Gastrocnemius medialis (tissue), 4 donors: ENCODE measurements at places on chromosomes 1 and 21. TPM values are rescaled to one million over a fixed set of nuclear protein-coding genes. Genes with fewer than 3 reads are reported as not detected.

GRCh38 chr1:188888386-188888785 lies 1589.3 kb downstream of the BRINP3 start:
- H3K27me3 ChIP-seq = no peaks in the 10 kb centered on the region
- H3K4me1 ChIP-seq = no peaks in the 10 kb centered on the region
- H3K4me3 ChIP-seq = no peak overlapping the region
- H3K27ac ChIP-seq = no peak overlapping the region

GRCh38 chr1:114524944-114525343 lies 13.9 kb upstream of the TRIM33 start:
- H3K4me1 ChIP-seq = no peaks in the 10 kb centered on the region
- H3K4me3 ChIP-seq = no peak overlapping the region
- H3K27ac ChIP-seq = no peak overlapping the region
- no peak for DNase-seq

GRCh38 chr1:5934058-5934884 lies 58.0 kb downstream of the NPHP4 start:
- no peak overlapping the region for H3K4me3 ChIP-seq
- no peak overlapping the region for H3K27ac ChIP-seq
- H3K4me1 ChIP-seq = no peaks in the 10 kb centered on the region
- no peaks in the 10 kb centered on the region for H3K36me3 ChIP-seq

DNA sequence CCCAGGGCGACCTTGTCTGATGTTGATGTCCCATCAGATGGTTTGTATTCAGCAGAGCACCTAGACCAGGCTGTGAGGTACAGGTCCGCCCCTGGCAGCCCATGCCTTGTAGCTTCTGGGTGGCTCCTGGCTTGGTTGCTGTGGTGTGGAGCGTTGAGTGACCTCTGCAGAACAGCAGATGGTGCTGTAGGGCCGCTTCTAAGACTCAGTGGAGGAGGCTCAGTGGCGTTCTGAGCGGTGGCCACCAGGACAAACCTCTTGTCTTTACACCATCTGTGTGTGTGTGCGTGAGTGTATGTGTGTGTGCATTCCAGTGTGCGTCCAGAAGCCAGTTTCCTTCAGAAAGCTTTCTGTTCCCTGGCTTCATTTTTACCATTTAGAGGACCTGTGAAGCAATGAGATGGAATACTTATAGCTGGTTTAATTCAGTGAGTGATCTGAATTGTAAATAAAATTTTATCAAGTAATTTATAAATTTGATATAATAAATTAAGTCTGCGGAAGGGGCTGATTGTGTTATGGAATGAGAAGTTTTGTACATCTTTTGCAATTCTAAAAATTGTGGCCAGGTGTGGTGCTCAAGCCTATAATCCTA lies 66.1 kb downstream of the ADARB1 start:
- peak; percentile 80 for DNase-seq
- no peak overlapping the region for H3K27ac ChIP-seq
- peaks cover 30% of the 10 kb centered on the region for H3K4me1 ChIP-seq
- no peak overlapping the region for H3K4me3 ChIP-seq

- H3K4me3 ChIP-seq = peak overlapping the region; percentile 20
- DNase-seq = no peak
- no peak overlapping the region for H3K27ac ChIP-seq
- H3K27me3 ChIP-seq = peaks cover 35% of the 10 kb centered on the region
Measured at GRCh38 chr1:26359981-26360806, 6.3 kb upstream of the CRYBG2 start.

DNA sequence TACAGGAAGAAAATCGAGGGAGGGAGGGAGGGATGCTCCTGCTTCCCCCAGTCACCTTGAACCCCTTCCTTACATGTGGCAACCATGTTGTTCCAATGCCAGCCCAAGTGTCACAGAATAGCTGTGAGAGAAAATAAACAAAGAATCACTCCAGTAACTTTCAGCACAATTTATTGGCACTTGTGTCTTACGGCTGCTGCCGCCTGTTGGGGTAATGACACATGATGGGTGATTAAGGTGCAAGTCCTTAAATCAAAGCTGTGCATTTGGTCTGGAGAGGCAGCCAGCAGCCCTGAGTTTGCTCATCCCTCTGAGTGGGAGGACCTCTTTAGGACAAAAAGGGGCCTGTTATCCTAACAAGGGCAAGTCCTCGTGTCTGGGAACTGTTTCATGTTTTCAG lies 377.7 kb downstream of the PCP4 start:
- no peak for DNase-seq
- H3K27me3 ChIP-seq = no peaks in the 10 kb centered on the region
- H3K4me3 ChIP-seq = no peak overlapping the region
- no peaks in the 10 kb centered on the region for H3K36me3 ChIP-seq
- H3K27ac ChIP-seq = no peak overlapping the region

- no peak overlapping the region for H3K4me3 ChIP-seq
- no peak for DNase-seq
- no peaks in the 10 kb centered on the region for H3K27me3 ChIP-seq
- H3K27ac ChIP-seq = peak overlapping the region; percentile 65
Measured at GRCh38 chr1:25484533-25484932, 53.8 kb downstream of the MACO1 start.

- H3K4me3 ChIP-seq = no peak overlapping the region
- H3K27me3 ChIP-seq = no peaks in the 10 kb centered on the region
- H3K36me3 ChIP-seq = no peaks in the 10 kb centered on the region
- H3K4me1 ChIP-seq = no peaks in the 10 kb centered on the region
Measured at GRCh38 chr1:197838836-197839235, 63.6 kb upstream of the DENND1B start.

- no peaks in the 10 kb centered on the region for H3K36me3 ChIP-seq
- DNase-seq = no peak
- H3K27me3 ChIP-seq = no peaks in the 10 kb centered on the region
- no peaks in the 10 kb centered on the region for H3K4me1 ChIP-seq
Measured at GRCh38 chr21:31928656-31929055, 55.8 kb downstream of the HUNK start.

- H3K27ac ChIP-seq = no peak overlapping the region
- DNase-seq = no peak
- H3K36me3 ChIP-seq = no peaks in the 10 kb centered on the region
Measured at GRCh38 chr1:44138239-44138638, 3.2 kb downstream of the KLF18 start.

DNA sequence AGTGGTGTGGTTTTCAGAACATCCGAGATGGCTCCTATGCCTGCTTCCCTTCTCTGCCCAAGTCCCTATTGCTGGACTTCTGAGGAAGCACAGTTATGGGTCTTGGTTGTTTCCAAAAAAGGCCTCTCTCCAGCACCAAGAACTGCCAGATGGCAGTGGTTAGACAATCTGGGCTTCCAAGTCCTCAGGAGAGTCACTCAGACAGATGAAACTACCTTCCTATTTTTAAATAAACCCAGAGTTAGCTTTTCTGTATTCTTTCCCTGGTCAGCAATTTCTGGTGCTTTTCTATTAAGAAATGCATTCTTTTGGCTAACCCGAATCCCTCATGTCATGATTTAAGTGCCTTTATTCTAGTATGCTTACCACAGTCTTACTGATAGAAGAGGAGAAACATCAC lies 245.9 kb downstream of the PRDM2 start:
- DNase-seq = no peak
- no peak overlapping the region for H3K4me3 ChIP-seq
- no peaks in the 10 kb centered on the region for H3K36me3 ChIP-seq
- H3K4me1 ChIP-seq = no peaks in the 10 kb centered on the region
- no peaks in the 10 kb centered on the region for H3K27me3 ChIP-seq

DNA sequence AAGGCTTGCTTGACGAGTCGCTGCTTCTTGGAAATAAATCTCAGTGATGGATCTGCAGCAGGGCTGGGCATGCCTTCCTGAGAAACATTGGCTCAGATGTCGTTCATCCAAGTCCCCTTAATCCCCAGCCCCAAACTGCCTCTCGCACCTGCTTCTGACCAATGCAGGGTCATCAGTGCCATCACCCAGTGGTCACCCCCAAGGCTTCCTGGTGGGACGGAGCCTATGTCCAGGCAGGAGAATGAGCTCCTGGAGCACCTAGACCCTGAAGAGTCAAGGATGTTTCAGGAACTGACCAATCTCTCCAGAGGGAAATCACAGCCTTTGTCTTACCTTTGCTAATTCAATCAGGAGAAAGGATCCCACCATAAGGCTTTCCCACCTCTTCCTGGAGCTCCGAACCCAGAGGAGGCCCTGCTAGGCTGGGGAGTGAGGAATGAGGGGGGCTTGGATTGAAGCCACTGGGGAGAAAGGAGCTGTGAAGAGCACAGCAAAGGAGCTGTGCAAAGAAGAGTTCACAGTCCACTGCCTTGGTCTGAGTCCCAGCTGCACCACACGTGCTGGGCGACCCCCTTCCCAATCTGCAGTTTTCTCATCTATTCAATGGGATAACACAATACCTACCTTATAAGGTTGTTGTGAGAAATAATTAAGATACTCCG lies 416.1 kb downstream of the NPHP4 start:
- no peak overlapping the region for H3K27ac ChIP-seq
- H3K4me3 ChIP-seq = no peak overlapping the region
- no peaks in the 10 kb centered on the region for H3K36me3 ChIP-seq
- no peak for DNase-seq

- no peak for DNase-seq
- H3K4me1 ChIP-seq = peaks cover 31% of the 10 kb centered on the region
- H3K36me3 ChIP-seq = no peaks in the 10 kb centered on the region
- peak overlapping the region; percentile 61 for H3K27ac ChIP-seq
- no peaks in the 10 kb centered on the region for H3K27me3 ChIP-seq
Measured at GRCh38 chr1:116417678-116418077, 44.6 kb downstream of the ATP1A1 start.

- H3K36me3 ChIP-seq = no peaks in the 10 kb centered on the region
- H3K27ac ChIP-seq = peak overlapping the region; percentile 27
- no peak for DNase-seq
- H3K4me1 ChIP-seq = peaks cover 5% of the 10 kb centered on the region
- no peaks in the 10 kb centered on the region for H3K27me3 ChIP-seq
Measured at GRCh38 chr1:30787856-30788495, 30.4 kb upstream of the LAPTM5 start.

DNA sequence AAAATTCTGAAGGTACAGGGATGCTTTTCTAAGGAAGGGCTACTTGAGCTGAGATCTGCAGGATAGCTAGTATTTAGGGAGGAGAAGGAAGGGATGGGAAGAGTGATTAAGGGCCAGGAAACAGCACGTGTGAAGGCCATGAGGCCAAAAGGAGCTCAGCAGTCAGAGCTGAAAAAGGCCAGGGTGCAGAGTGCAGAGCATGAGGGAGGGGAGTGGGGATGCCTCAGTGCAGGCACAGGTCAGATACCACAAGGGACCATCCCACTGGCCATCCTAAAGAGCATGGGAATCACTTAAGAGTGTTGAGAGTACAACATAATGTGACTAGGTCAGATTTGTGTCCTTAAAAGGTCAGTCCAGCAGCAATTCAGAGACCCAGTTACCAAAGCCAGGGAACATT lies 16.0 kb downstream of the LRRN2 start:
- H3K27me3 ChIP-seq = no peaks in the 10 kb centered on the region
- H3K4me1 ChIP-seq = no peaks in the 10 kb centered on the region
- no peaks in the 10 kb centered on the region for H3K36me3 ChIP-seq
- H3K27ac ChIP-seq = no peak overlapping the region

DNA sequence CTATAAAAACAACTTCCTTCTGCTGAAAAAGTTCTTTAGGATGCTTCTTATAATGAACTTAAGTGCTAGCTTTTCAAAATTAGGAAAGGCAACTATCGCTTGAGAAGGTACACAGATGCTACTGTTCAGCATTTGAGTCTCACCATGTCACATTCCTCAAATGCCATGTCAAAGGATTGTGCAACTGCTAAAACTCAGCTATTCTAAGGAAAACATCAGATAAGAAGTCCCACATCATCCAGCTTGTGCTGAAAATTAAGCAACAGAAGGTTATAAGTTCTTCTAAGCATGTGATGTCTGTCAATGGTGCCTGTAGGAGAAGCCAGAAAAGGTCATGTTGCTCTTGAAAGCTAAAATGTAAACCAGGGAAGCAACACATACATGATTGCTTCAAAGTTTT lies 36.5 kb downstream of the MCOLN2 start:
- no peak overlapping the region for H3K4me3 ChIP-seq
- no peak overlapping the region for H3K27ac ChIP-seq
- H3K36me3 ChIP-seq = no peaks in the 10 kb centered on the region
- no peaks in the 10 kb centered on the region for H3K4me1 ChIP-seq

DNA sequence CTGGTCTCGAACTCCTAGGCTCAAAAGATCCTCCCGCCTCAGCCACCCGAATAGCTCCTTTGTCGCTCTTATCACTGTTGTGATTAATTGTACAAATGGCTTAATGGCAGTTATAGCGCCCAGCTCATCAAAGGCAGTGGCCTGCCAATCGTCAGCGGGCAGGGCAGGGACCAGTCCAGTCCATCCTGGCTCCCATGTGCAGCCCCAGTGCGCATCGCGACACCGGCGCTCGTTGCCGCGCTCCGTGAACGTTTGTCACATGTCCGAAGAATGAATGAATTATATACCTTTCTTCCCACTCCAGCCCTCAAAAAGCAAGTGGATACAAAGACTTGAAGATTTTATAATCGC lies 18.4 kb downstream of the MTX1 start:
- peaks cover 8% of the 10 kb centered on the region for H3K4me1 ChIP-seq
- no peak for DNase-seq
- H3K27me3 ChIP-seq = no peaks in the 10 kb centered on the region
- peak overlapping the region; percentile 83 for H3K27ac ChIP-seq
- H3K36me3 ChIP-seq = no peaks in the 10 kb centered on the region
- H3K4me3 ChIP-seq = peak overlapping the region; percentile 92

- H3K27ac ChIP-seq = no peak overlapping the region
- no peaks in the 10 kb centered on the region for H3K36me3 ChIP-seq
- H3K4me3 ChIP-seq = no peak overlapping the region
- H3K27me3 ChIP-seq = no peaks in the 10 kb centered on the region
- H3K4me1 ChIP-seq = no peaks in the 10 kb centered on the region
Measured at GRCh38 chr21:20341431-20341830, 656.8 kb upstream of the NCAM2 start.

DNA sequence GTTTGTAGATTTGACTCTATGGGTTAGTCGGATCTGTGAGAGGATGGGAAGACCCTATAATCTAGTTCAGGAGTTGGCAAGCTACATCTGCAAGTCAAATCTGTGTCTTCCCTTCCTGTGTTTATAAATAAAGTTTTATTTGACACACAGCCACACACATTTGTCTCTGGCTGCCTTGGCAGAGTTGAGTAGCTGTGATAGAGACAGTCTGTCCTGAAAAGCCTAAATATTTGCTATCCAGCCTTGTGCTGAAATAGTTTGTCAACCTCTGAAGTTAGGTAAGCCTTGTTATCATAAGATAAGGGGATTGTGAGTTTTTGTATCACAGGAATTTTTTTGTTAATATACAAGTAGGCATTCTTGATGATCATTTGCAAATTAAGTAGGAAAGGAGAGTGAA lies 136.8 kb downstream of the NOS1AP start:
- H3K36me3 ChIP-seq = no peaks in the 10 kb centered on the region
- no peak for DNase-seq
- H3K27me3 ChIP-seq = no peaks in the 10 kb centered on the region
- H3K4me3 ChIP-seq = no peak overlapping the region

- H3K27me3 ChIP-seq = no peaks in the 10 kb centered on the region
- H3K4me1 ChIP-seq = no peaks in the 10 kb centered on the region
- no peak for DNase-seq
Measured at GRCh38 chr1:75233302-75233929, 99.2 kb downstream of the LHX8 start.

GRCh38 chr1:223455470-223455869 lies 62.3 kb downstream of the CCDC185 start:
- H3K27ac ChIP-seq = no peak overlapping the region
- H3K36me3 ChIP-seq = no peaks in the 10 kb centered on the region
- no peak overlapping the region for H3K4me3 ChIP-seq
- no peak for DNase-seq

- no peak for DNase-seq
- no peaks in the 10 kb centered on the region for H3K36me3 ChIP-seq
- H3K27ac ChIP-seq = no peak overlapping the region
- no peaks in the 10 kb centered on the region for H3K27me3 ChIP-seq
- H3K4me3 ChIP-seq = no peak overlapping the region
Measured at GRCh38 chr1:246860401-246860800, 71.3 kb downstream of the AHCTF1 start.

MFSD2A gene
- total RNA-seq = 2.1 TPM

ATF6 gene
- 19.6 TPM for total RNA-seq

NUAK2 gene
- 0.61 TPM for total RNA-seq

CFHR5 gene
- total RNA-seq = not detected

FLAD1 gene
- total RNA-seq = 26.6 TPM

TYW3 gene
- total RNA-seq = 7.1 TPM

S100A14 gene
- total RNA-seq = not detected
